ENCODE measurements at places on chromosomes 5 and 9.

- no peak for DNase-seq
Measured at GRCh38 chr5:16618138-16618897, 1.5 kb upstream of the RETREG1 start.

GRCh38 chr5:149796836-149797235 is 66.7 kb downstream of the PPARGC1B start:
- DNase-seq, result no peak

DNA sequence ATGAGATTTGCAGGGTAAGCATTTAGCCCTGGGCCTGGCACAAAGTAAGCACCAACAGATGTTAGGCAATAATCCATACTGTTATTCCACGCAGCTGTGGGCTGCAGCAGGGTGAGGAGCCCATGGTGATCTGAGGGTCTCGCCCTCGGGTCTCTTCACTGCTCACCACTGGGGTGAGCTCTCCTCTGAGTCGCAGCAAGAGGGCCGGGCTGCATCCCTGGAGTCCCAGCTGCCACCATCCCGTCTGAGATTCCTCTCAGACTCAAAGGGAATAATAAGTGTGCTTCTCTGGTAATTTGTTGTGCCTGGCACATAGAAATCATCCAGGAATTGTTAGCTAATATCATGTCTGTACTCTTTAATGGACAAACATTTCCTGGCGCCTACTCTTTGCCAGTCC is 6.9 kb downstream of the NKX2-5 start:
- no peak for DNase-seq

DNA sequence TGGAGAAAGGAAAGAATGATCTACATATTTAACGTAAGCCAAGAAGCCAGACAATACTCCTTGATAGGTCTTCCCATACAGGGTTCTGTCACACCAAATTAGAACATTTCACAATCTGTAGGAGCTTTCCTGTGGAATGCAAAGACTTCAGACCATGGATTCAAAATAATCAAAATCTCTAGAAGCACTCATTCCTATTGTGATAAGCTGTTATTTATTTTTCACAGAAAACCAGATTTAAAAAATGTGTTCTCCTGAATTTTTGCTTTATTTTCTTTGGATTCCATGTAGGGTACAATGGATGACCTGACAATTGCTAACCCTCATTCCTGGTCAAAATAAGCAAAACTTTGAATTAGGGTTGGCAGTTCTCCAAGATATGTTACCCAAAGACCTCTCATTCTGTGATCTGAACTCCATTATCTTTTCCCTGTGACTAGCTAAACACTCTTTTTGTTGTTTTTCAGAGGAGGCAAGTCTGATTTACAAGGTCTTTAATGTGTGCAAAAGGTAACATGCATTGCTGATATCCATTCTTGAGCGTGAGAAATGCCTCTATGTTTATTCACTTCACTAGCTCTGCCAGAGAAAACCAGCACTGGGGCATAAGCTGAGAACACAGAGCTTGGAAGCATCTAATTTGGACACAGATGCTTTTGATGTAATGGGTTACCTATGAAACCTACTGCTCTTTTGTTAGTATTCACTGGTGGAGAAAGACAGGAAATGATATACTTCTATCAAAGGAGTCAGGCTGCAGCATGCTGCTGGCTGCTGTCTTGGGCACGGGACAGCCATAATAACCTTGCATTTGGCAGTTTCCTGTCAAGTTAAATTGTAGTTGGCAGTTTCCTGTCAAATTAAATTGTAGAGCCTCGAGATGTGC is 31.4 kb downstream of the ACTBL2 start:
- DNase-seq, result peak; percentile 36

DNA sequence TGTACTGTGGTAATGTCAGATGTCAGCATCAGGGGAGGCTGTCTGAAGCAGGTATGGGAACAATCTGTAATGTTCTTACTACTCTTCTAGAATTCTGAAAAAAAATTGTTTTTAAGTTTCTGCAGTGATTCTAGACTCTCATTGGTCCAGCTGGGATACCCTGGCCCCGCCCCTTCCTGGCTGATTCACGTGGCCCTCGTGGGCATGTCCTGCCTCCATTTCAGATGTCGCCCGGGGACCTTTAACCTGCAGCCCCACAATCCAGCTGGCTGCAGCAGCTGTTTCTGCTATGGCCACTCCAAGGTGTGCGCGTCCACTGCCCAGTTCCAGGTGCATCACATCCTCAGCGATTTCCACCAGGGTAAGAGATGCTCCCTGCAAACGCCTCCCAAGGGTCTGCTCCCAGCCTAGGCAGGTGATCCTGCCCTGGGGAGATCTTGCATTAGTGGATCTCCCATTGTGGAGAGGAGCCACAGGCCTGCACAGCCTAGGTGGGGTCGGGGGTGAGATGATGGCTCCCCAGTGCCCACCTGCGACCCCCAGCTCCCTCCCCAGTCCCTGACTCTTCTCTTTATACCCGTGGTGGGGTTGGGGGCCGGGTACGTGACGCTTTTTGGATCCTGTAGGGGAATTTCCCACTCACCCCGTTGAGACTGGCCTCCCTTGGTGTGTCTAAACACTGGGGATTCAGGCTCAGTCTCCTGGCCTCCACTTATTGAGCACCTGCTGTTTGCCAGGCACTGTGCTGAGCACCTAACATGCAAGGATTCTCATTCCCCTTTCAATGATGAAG is 36.5 kb downstream of the LAMC3 start:
- DNase-seq, result no peak

DNA sequence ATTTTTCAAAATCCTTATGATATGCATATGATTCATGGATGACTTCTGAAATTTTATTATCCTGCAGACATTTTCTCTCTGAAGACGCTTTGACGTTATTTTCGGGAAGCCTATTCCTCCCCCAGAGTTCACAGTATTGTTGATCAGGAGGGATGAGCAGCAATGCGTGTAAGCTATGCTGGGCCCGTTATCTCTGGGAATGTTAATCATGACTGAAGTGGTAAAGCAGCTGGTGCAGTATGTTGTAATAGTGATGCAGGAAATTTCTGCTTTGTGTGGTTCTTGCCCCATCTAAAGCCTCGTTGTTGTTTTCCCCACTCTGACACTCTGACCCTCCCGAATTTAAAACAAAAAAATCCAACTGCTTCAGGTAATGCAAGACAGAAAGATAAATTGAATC is 1797.8 kb upstream of the WWC1 start:
- DNase-seq, result no peak

- no peak for DNase-seq
Measured at GRCh38 chr5:55160493-55161209, 680 bp downstream of the GPX8 start.

- peak; percentile 8 for DNase-seq
Measured at GRCh38 chr5:109479260-109479860, 69.6 kb upstream of the PJA2 start.

DNA sequence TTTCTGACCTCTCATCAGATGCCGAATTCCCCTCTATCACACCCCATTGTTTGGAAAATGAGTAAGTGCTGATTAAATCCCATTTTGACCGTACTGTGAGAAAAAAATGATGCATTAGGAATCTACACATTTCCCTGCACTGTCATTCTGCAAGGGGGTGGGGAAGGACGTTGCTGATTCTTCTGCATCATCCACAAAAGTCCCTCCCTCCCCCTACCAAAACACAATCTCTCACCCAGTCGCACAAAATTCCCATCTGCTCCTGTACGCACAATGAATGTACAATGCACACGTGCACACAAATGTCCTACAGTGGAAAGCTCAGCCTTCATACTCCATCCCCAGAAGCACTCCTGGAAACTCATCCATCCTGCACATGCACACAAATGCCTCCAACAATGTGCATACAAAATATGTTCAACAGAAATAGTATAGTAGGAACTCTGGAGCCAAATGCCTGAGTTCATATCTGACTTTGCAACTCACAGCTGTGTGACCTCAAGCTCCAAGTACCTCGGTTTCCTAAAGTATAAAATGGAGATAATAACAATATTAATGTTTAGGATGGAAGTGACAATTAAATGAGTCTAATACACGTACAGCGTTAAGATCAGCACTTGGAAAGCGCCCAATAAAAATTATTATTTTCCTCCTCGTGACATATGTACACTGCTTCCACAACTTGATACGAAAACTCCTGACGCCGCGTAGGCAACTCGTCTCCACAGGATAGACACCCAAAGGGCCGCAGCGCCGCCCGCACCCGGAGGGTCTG is 809 bp downstream of the TNIP1 start:
- DNase-seq, result peak; percentile 26

DNA sequence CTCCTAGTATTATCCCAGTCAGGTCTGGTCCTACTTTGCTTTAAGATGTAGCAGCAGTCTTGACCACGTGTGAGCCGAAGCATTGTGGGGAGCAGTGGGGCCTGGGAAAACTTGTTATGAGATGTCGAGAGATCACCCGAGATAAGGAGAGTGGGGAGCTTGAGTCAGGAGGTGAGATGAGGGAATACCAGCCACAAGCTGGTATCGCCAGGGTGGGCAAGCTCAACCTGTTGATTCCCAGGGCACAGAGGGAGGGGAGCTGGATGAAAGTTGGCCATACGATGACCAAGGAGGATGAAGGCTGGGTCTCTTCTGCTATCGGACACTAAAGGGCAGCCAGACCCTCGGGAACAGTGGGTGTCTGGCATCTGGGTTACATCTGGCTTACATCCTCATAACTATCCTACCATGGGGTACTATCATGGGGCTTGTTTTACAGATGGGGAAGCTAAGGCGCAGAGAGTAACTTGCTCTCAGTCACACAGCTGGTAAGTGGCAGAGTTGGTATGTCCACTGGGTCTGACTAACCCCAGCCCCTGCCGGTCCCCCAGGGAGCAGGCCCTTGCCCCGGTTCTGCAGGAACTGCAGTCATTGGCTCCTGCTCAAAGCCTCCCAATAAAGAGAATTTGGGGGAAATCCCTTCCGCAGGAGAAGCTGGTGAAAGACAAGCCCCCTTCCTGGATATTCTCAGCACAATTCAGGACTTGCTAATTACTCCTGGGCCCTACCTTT is 13.4 kb upstream of the TIFAB start:
- no peak for DNase-seq

DNA sequence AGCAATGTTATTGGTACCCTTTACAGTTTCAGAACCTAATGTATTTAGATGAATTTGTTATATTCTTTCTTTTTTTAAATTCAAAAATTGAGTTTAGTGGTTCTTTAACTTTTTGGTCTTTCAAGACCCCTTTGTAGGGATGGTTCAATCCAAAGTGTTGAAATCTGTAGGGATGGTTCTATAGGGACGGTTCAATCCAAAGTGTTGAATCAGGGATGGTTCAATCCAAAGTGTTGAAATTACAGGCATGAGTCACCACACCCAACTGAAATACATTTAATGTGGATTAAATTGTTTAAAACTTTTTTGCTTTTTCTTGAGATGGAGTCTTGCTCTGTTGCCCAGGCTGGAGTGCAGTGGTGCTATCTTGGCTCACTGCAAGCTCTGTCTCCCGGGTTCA is 30.6 kb downstream of the SNX2 start:
- DNase-seq, result no peak

DNA sequence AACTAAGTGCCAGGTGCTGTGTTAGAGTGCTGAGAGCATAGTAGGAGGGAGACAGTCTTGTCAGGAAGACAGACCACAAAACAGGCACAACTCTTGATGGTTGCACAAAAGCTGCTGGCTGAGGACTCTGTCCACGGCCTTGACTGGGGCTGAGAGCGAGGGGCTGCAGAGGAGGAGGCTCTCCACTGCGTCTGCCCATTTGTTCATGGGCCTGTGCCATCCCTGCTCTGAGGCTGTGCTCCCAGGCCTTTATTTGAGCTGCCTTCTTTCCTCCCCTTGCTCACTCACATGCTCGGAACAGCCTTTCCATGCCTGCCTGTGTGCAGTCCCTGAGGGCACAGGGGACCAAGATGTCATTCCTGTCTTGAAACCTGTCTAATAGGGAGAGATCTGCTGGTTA is 147.8 kb downstream of the CACNA1B start:
- no peak for DNase-seq

GRCh38 chr9:113488490-113488889 is 25.0 kb downstream of the RGS3 start:
- DNase-seq, result no peak

GRCh38 chr9:19231126-19231903 is 822 bp downstream of the DENND4C start:
- DNase-seq, result peak; percentile 13

GRCh38 chr5:72844218-72844603 is 27.8 kb downstream of the TNPO1 start:
- no peak for DNase-seq

DNA sequence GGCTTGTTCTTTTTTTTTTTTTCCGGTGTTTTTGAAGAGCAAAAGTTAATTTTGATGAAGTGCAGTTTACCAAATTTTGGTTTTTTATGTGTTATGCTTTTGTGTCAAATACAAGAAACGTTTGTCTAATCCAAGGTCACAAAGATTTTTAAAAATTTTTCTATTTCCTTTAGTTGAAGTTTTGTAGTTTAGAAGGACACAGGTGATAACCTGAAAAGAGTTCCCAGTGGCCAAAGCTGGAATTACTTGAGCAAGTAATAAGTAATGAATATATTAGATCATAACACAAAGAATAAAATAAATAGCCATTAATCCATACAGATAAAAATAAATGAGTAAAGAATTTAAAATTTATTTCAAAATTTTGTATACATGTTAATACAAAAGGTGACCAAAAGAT is 71.5 kb downstream of the FCHO2 start:
- no peak for DNase-seq

- DNase-seq, result no peak
Measured at GRCh38 chr9:33780276-33780675, 15.1 kb upstream of the PRSS3 start.

DNA sequence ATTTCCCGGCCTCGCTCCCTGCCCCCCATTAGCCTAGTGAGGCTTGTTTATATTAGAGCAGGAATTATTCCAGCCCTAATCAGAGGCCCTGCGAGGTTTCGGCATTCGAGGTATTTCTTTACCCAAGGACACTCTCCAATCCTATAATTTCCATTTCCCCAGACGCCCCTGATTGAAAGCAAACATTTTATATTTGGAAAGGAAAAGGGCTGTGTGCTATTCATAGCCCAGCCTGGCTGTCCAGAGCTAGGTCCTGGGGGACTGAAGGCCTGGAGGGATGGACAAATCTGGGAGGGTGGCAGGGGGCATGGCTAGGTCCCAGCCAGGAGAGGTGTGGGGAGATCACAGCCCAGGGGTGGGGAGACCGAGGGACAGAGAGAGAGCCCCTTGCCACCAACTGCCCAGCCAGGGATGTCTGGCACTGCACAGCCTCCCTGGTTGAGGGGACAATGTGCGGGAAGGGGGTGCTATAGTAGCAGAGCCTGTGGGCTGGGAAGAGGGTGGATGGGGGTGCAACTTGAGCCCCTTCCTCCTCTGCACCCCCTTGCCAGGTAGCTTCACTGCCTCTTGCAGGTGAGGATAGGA is 125.1 kb downstream of the BARX1 start:
- DNase-seq, result no peak

DNA sequence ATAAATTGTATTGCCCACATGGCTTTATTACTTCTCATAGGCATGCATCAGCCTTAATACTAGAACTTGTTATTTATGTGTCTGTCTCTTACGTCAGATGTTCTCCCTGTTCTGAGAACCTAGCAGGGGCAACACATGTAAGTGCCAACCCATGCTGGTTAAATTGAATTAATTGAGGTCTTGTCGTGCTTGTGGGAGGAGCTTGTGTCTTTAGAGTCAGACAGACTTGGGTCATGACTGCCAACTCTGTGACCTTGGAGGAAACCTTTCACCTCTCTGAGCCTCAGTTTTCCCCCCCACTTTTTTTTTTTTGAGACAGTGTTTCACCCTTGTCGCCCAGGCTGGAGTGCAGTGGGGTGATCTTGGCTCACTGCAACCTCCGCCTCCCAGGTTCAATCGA is 2.2 kb upstream of the MEGF9 start:
- DNase-seq, result no peak

GRCh38 chr5:179727106-179727505 is 5.5 kb upstream of the MAML1 start:
- no peak for DNase-seq

All from NCI-H1105 treated with DMSO at 0.1 percent for 48 hours (cell line).